Amniotic epithelial cell (primary cell): ENCODE measurements at places on chromosomes 2 and 18.

GRCh38 chr2:191555092-191555742, 122.7 kb upstream of the NABP1 start:
- DNase-seq, result peak; percentile 74

GRCh38 chr18:10033016-10033399, 119.2 kb downstream of the VAPA start:
- DNase-seq, result no peak

- peak; percentile 18 for DNase-seq
Measured at GRCh38 chr2:74952575-74952974, 5.9 kb upstream of the POLE4 start.

- no peak for DNase-seq
Measured at GRCh38 chr18:63514888-63515678, 27.1 kb upstream of the SERPINB12 start.

GRCh38 chr2:63580651-63581297, 7.5 kb downstream of the WDPCP start:
- DNase-seq, result no peak

GRCh38 chr2:6880200-6880733, 2.7 kb downstream of the RSAD2 start:
- DNase-seq, result peak; percentile 40
